ENCODE measurements at places on chromosomes 13 and 19.

DNA sequence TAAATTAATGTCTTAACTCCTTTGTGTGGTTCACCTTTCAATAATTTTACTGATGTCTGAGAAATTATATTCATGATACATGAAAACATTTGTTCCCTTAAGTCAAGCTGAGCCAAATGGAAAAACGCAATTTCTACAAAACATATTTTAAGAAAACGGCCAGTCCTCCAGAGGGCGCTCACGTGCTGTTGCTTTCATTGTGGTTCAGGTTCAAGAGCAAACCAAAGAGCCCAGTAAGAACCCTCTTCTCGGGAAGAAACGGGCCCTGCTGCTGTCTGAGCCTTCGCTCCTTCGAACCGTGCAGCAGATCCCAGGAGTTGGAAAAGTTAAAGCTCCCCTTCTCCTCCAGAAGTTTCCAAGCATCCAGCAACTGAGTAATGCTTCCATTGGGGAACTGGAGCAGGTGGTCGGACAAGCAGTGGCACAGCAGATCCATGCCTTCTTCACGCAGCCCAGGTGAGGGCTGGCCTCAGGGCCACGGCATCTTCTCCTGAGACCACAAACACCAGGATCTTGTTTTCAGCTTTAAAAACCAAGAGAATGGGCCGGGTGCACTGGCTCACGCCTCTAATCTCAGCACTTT lies 4.3 kb downstream of the FAAP24 start:
- DNase-seq = peak; percentile 51

GRCh38 chr13:93784191-93784590 lies 557.6 kb downstream of the GPC6 start:
- DNase-seq = no peak

- DNase-seq = peak; percentile 91
Observed at GRCh38 chr13:100495455-100495854, 93.1 kb downstream of the GGACT start.

- no peak for DNase-seq
Observed at GRCh38 chr13:95771905-95772304, 95.0 kb downstream of the DNAJC3 start.

GRCh38 chr13:32537580-32538142 lies 934 bp downstream of the N4BP2L2 start:
- DNase-seq = no peak

GRCh38 chr19:40592170-40592569 lies 9.0 kb upstream of the LTBP4 start:
- DNase-seq = peak; percentile 82

DNA sequence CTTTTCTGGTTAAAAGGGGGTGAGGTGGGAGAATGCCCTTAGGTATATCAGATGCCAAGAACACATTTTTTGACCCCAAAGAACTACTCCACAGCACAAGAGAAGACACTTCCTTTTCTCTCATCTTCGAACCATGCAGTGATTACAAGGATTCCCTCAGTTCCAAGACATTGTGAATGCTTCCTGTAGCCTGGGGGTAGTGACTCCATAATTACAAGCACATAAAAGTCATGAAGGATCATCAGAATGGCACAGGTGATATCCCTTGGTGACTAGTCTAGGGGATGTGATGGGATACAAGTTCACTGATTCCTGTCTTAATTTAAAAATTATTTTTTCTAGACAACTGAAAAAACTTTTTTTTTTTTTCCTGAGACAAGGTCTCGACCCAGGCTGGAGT lies 78.0 kb downstream of the ZC3H13 start:
- no peak for DNase-seq

DNA sequence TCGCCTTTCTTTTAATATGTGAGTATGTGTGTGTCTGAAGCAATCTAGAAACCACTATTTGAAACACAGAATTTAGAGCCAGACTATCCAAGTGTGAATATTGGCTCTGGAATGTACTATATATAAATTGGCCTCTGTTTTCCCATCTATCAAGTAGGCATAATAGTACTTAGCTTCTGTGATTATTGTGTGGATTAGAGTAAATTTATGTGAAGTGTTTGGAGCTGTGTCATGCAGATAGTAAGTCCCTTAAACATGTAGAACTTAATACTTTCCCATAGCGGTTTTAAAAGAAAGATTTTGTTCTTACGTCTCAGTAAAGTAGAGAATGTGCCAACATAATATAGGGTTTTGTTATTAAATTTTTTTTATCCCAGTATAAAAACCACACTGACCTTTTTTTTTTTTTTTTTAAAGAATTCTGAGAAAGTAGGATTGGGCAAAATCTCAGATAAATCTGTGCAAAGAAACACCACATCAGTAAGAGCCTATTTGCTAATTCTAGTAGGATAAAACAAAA lies 432.3 kb downstream of the RFC3 start:
- DNase-seq = no peak

GRCh38 chr19:3479834-3480215 lies 500 bp downstream of the SMIM24 start:
- no peak for DNase-seq

DNA sequence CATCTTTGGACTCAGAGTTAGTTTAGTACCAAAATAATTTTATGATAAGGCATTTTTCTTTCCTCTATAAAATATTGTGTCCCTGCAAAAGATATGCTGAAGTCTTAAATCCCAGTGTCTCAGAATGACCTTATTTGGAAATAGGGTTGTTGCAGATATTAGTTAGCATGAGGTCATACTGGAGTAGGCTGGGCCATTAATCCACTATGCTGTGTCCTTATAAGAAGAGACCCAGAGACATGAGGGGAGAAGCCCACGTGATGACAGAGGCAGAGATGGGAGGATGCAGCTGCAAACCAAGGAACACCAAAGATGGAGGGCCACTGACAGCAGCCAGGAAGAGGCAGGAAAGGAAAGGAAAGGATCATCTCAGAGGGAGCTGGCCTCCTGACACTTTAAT lies 6.4 kb downstream of the POGLUT2 start:
- DNase-seq = no peak

DNA sequence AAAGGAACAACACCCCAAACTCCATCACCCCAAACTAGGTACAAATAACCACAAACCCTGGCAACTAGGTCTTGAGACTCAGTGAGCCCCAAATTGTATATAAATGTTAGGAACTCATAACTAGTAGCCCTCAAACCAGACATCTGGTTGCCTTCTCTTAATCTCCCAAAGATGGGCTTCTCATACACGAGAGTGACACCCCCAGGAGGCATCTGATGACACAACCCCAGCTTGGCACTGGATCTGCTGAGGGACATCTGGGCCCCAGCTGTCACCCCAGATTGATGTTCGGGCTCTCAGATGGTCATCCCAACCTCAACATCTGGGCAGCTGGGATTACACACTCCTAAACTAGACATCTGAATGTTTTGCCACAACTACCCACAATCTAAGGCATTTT lies 14.8 kb downstream of the RABAC1 start:
- no peak for DNase-seq

- no peak for DNase-seq
Observed at GRCh38 chr13:43158516-43158915, 135.1 kb downstream of the DNAJC15 start.
